ENCODE measurements at places on chromosomes 16 and 17.

DNA sequence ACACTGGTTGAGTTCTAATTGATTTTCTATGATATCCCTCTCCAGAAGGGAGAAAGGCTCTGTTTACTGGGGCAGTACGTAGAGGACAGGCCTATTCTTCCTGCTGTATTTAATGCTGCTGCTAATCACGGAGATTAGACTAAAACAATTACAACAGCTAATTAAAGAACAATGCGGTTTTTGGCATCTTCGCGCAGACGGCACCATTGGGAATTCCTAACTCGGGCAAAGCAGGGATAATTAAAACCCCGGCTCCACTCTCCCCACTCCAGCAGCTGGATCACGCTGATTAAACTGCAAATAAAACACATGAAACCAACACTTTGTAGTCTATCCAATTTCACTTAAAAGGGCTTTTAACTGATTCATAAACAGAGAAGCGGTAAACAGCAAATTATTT, 147.6 kb downstream of the XYLT1 start:
- DNase-seq = no peak

GRCh38 chr16:85252461-85252860, 140.2 kb upstream of the CIBAR2 start:
- DNase-seq = no peak

- no peak for DNase-seq
Observed at GRCh38 chr17:62611728-62612127, 15.7 kb upstream of the MRC2 start.

GRCh38 chr17:72120642-72121163, at the start of gene SOX9:
Gene SOX9, plus strand, starts transcription at chr17:72121020. Its CDS starts 372 bp downstream, at chr17:72121392.
- no peak for DNase-seq

DNA sequence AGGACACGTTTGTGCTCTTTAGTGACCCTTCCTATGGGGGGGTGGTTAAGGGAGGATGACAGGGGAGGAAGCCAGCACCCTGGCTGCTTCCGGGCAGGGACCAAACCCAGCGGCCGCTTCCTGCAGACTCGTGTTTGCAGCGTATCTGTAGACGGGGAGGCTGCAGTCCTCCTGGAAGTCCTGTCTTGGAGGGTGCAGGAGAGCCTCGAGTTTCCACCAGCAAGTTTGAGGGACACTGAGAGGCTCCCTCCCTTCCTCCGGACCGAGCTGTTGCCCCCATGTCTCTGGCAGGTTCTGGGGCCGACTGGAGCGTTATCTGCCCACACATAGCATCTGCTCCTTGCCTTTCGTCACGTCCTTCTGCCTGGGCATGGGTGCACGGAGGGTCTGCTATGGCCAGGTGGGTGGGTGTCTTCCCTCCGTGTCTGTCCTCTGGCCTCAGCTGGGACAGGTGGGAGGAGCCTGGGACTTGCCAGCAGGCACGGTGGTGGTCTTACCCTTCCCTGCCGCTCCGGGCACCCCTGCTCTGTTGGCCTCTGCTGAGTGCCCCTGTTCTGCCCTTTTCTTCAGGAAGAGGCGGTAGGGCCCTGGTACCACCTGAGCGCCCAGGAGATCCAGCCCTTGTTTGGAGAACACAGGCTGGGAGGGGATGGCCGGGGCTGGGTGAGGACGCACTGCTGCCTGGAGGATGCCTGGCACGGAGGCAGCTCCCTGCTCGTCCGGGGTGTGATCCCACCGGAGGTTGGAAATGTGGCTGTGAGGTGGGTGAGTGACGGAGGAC, 8.8 kb downstream of the ENGASE start:
- DNase-seq = no peak

DNA sequence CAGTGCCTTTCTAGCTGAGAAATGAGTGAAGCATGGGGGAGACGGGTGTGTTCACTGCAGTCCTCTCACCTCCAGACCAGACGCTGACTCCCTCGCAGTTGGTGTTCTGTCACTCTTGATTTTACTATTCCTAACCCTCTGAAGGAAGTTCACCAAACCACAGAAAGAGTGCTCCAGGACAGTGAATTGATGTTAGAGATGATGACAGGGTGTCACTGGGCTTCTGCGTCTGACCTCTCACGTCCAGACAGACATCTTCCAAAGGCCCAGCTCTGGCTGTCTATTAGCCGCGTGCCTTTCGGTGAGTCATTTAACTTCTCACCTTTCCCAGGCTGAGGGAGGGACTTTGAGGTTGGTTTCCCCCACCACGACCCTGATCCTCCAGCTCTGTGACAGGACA, 8.2 kb downstream of the CRAMP1 start:
- DNase-seq = no peak

- no peak for DNase-seq
Observed at GRCh38 chr16:55900616-55901393, 25.6 kb upstream of the CES5A start.

- no peak for DNase-seq
Observed at GRCh38 chr16:1773703-1774447, 941 bp upstream of the MRPS34 start.

DNA sequence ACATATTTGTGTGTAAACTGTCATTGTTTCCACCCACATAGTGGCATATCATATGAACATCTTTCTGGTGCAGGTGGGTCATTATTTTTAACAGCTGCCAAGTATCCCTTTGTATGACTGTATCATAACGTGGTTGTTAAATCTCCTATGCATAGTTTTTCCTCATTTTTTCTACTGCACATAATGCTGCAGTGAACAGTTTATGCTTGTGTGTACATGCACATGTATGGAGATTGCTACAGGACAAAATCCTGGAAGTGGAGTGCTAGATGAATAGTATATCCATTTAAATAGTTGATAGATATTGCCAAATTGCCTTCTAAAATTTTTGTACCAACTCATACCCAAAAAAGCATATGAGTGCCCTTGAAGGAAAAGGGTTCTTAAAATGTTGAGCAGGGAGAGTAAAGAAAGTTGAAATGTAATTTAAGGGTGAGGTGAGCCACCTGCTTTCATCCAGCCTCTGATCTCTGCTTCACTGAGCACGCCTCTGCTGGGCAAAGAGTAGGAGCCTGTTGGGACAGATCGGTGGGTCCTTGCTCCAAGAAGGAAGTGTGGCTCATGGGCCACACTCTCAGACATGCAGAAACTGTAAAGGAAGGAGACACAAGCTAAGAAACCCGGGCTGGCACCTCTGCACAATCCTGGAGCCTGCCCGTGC, 55.3 kb downstream of the HLF start:
- DNase-seq = no peak

- no peak for DNase-seq
Observed at GRCh38 chr16:3148256-3149192, 13.7 kb downstream of the ZNF213 start.

GRCh38 chr17:38428643-38429371, 543 bp downstream of the ARHGAP23 start:
- DNase-seq = no peak

DNA sequence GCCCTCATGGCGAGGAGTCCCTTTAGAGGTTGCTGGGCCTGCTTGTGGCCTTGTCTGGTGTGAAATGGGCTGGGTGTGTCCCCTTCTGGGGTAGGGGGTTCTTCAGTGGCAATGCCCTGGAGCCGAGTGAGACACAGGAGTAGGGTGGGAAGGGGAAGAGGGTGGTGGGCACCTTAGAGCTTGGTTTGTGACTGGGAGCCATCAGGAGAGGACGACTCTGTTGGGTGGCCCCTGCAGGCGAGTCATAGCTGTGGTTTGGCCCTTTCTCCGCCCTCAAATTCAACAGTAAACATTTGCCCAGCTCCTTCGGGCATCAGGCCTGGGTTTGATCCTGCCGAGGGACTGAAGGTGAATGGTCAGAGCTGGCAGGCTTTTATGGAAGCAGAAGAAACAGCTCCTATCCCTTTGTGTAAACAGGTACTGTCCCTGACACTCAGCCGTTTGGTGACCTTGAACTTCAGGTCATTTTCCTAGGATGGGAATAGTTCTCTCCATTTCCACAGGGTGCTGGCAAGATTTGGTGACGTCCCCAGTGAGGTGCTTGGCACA, 2.9 kb downstream of the E4F1 start:
- DNase-seq = no peak

DNA sequence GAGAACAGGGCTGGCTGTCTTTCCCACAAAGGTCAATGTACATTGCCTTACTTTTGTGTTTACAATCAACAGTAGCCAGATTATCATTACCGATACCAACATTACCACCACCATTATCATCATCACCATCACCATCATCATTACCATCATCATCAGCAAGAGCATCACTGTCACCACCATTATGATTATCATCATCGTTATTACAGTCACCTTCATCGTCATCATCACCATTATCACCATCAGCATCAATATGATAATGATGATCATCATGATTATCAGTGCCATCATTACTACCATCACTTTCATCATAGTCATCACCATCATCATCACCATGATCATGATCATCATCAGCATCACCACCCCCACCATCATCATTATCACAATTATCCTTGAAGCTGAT, 43.3 kb upstream of the RBFOX1 start:
- no peak for DNase-seq

DNA sequence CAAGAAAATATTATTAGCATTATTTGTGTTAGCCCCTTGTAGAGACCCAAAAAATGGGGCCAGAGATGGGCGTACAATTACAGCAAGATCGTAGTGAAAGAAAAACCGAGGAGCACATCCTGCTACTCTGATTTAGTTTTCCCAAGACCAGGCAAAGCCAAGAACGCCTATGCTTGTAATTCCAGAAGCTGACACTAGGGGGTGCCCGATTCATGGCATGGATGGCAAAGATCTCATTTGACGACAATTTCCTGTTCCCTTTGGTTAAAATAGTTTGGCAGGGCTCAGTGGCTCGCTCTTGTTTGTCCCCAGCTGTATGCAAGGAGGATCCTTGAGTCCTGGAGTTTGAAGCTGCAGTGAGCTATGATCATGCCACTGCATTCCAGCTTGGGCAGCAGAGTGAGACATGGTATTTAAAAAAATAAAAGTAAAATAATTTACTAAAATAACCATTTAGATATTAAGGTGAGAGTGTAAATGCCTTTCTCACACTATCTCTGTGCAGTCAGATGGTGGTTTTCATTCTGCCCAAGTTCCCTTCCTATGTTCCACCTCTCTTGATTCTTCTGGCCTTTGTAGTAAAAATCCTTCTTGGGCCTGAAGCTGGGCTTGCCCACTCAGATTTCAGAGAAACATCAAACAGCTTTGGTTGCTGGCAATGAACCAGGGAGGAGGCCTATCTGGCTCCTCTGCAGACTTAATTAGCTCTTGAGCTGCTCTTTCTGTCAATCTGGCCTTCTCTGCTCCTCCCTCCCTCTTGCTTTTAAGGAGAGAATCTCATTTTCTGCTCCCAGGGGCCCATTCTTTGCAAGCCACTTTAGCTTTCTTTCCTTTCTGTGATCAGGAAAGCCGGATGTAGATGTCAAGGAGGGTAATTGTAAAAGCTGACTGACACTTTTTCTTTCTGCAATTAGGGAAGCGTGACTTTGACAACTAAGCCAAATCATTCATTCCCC, 31.2 kb downstream of the TMEM238L start:
- no peak for DNase-seq

DNA sequence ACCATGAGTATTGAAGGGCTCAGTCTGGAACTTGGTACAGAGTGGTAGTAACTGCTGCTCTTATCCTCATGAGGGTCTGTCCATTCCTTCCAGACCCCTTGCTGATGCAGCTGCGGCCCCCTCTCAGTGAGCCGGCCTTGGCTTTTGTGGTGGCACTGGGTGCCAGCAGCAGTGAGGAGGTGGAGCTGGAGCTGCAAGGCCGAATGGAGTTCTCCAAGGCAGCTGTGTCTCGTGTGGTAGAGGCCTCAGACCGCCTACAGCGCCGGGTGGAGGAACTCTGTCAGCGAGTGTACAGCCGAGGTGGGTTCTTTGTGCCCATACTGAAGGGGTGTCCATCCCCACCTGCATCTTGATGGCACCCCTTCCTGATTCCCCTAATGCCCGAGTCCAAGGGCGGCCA, 2.0 kb downstream of the RNF40 start:
- DNase-seq = no peak

Data from activated CD8-positive, alpha-beta memory T cell treated with anti-CD3 and anti-CD28 coated beads for 1 hour (primary cell).